ENCODE measurements at places on chromosomes 3 and 15. TPM values are rescaled to one million over a fixed set of nuclear protein-coding genes. Genes with fewer than 3 reads are reported as not detected.
A peak's percentile ranks its signal among the peaks of the same experiment; 100 is the strongest.

CSPG5 gene
- total RNA-seq = 24.9 TPM

BUB1B gene
- total RNA-seq = 1.8 TPM

CPLX3 gene
- not detected for total RNA-seq

TAGLN3 gene
- 0.89 TPM for total RNA-seq

GRCh38 chr3:101902041-101902440 lies 52.7 kb downstream of the NFKBIZ start:
- no peaks in the 10 kb centered on the region for H3K36me3 ChIP-seq
- no peak overlapping the region for H3K4me3 ChIP-seq
- no peak for DNase-seq
- no peaks in the 10 kb centered on the region for H3K27me3 ChIP-seq

- H3K4me3 ChIP-seq = no peak overlapping the region
- no peak overlapping the region for H3K27ac ChIP-seq
- H3K36me3 ChIP-seq = no peaks in the 10 kb centered on the region
- DNase-seq = no peak
Measured at GRCh38 chr15:38154255-38154654, 98.4 kb upstream of the SPRED1 start.

GRCh38 chr3:188150982-188151381 lies 3.0 kb upstream of the LPP start:
- H3K27me3 ChIP-seq = no peaks in the 10 kb centered on the region
- peaks cover 3% of the 10 kb centered on the region for H3K4me1 ChIP-seq
- H3K36me3 ChIP-seq = no peaks in the 10 kb centered on the region
- no peak for DNase-seq
- no peak overlapping the region for H3K4me3 ChIP-seq

DNA sequence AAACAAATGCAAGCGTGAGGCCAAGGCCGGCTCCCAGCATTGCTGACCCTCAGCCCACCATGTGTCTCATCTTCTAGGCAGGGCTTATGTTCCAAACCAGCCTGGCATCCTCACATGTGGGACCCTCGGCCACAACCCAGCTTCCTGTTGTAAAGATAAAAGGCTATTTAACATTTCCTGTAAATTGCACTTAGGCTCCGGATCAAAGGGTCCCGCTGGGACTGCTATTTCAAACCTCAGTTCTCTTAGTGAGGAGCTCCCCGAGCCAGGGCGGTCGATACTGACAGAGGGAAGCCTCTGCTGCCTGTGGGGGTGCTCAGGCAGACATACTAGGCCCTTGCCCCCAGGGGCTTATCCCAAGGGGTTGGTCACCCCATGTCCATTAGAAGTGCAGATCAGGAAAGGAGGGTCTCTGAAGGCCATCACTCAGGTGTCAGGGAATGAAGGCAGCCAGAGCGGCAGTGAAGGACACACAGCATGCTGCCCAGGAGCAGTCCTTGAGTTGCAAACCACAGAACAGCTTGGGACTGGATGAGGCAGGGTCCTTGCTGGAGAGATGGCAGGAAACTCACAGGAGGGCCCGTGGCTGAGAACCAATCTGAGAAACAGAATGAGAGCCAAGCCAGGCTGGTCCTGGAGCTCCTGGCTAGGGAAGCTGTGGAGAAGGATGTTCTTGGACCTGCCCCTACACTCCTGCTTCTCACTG lies 239.9 kb downstream of the TLE3 start:
- peak; percentile 47 for DNase-seq
- H3K4me3 ChIP-seq = no peak overlapping the region
- peaks cover 25% of the 10 kb centered on the region for H3K4me1 ChIP-seq
- no peaks in the 10 kb centered on the region for H3K27me3 ChIP-seq

GRCh38 chr3:195438371-195438770 lies 4.4 kb downstream of the ACAP2 start:
- H3K27me3 ChIP-seq = no peaks in the 10 kb centered on the region
- no peaks in the 10 kb centered on the region for H3K4me1 ChIP-seq
- no peak overlapping the region for H3K4me3 ChIP-seq

DNA sequence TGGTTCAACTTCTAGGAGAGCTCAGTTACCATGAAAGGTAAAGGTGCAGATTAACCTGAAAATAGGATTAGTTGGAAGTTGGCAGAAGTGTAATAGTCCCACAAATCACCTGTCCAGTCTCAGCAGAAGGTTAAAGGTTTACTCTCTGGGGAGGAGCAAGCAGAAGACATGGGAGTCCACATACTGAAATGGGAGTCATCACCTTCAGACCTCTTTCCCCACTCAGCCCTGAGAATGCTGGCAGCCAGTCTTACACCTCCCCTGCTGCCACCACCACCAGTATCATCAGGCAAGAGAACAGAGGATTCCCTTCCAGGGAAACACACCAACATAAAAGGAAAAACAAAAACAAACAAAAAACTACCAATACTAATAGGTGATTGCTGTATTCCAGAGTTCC lies 13.8 kb upstream of the PLA2G4D start:
- H3K36me3 ChIP-seq = no peaks in the 10 kb centered on the region
- H3K27me3 ChIP-seq = no peaks in the 10 kb centered on the region
- no peak for DNase-seq
- H3K4me1 ChIP-seq = no peaks in the 10 kb centered on the region
- no peak overlapping the region for H3K4me3 ChIP-seq

DNA sequence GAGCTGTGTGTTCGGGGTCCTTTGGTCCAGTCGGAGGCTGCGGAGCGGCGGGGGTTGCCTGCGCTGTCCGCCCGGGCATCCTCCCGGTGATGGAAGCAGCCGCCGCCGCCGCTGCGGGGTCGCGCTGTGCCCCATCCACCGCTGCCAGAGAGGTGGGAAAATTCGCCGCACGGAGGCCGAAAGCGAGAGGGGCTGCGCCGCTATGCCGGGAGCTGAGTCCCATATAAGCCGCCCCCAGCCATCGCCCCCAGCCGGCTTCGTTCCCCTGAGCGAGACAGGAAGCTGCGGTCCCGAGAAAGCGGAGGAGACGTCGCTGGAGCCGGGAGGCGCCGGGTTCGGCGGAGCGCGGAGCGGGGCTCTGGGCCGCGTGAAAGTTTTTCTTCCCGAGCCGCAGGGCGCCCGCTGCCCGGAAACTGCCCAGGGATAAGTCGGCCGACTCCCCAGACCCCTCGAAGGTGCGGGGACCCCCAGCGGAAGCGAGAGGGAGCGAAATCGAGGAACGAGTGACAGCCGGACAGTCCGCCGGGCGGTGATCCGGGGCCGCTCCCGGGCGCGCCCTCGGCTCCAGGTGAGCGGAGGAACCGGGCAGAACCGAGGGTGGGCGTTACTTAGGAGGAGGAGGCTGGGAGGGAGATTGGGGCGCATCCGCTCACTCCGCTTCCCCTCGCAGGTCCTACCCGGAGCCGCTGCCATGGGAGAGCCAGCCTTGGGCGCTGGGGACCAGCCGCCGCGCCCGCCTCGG lies 574 bp downstream of the CHST2 start:
- DNase-seq = peak; percentile 50
- H3K4me3 ChIP-seq = peak overlapping the region; percentile 58
- peak overlapping the region; percentile 46 for H3K27ac ChIP-seq
- H3K4me1 ChIP-seq = peaks cover 6% of the 10 kb centered on the region
